ENCODE measurements at places on chromosomes 12 and 14. TPM values are rescaled to one million over a fixed set of nuclear protein-coding genes. Genes with fewer than 3 reads are reported as not detected.

GRCh38 chr12:57419495-57419894 is 11.3 kb downstream of the R3HDM2 start:
- no peak for DNase-seq

GRCh38 chr12:87427770-87428169 is 601.4 kb downstream of the C12orf50 start:
- no peak for DNase-seq

GRCh38 chr12:107522692-107523477 is 162.7 kb upstream of the PWP1 start:
- DNase-seq = no peak

The LRR1 gene
- total RNA-seq = 65.0 TPM

GRCh38 chr14:77498120-77498979 is at the start of gene ISM2:
ISM2 (minus strand) TSS chr14:77498816; CDS start chr14:77498793, 23 bp downstream.
- DNase-seq = peak; percentile 68

- DNase-seq = no peak
Measured at GRCh38 chr14:101734246-101734847, 27.2 kb upstream of the PPP2R5C start.

GRCh38 chr14:98347686-98348085 is 924.3 kb downstream of the BCL11B start:
- DNase-seq = no peak

DNA sequence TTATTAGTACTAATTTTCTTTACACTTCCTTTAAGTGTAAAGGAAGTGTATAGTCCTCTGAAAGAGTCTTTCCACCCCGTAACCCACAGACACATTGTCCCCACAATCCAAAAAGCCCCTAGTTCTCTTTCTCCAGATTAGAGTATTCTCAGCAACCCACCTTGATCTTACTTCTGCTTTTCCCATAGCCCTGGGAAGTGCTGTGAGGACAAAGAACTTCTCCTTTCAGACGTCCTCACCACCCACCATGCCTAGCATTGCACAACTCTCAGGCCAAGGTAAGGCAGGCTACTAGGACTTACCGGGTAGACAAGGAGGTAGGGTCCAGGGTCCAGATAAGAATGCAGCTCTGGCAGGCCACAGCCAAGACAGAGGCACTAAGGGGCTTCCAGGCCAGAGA is 7.4 kb downstream of the AAAS start:
- DNase-seq = no peak

The XRCC3 gene
- 46.2 TPM for total RNA-seq

GRCh38 chr12:57609781-57610553 is 1.3 kb upstream of the ARHGEF25 start:
- DNase-seq = no peak

GRCh38 chr14:91482263-91483013 is 27.7 kb downstream of the PPP4R3A start:
- no peak for DNase-seq

The FOXN4 gene
- total RNA-seq = not detected
